ENCODE measurements at places on chromosomes 5 and 9.

DNA sequence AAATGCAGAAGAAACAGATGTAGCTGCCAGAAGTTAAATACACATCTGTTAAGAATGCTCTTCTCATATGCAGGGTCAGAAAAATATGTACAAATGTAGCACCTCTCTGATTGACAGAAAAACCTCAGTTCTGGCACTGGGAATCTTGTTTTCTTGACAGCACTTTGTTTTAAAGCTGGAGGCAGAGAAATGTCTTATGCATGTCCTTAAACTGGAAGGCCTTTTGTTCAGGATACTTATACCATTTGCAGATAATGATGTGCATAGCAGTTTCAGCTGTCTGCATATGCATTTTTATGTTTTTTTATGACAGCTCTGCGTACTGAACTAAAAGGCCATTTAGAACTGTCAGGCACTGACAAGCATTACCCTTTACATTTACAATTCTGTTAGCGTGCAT, 567.9 kb downstream of the EBF1 start:
- DNase-seq = no peak

DNA sequence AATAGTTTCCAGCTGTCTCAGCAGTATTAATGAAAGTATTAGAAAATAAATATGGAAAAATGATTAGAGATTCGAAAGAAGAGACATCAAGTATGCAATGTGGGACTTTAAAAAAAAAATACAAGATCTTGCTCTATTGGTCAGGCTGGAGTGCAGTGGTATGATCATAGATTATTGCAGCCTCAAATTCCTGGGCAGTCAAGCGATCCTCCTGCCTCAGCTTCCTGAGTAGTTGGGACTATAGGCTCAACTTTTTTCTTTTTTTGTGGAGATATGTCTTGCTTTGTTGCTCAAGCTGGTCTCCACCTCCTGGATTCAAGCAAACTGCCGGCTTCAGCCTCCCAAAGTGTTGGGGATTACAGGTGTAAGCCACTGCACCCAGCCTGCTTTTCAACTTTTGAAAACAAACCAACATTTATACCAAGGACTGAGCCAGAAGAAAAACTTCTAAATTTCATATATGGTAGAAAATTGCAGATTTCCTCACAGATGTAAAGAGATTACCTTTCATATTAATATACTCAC, 323.1 kb downstream of the ADGRV1 start:
- no peak for DNase-seq

DNA sequence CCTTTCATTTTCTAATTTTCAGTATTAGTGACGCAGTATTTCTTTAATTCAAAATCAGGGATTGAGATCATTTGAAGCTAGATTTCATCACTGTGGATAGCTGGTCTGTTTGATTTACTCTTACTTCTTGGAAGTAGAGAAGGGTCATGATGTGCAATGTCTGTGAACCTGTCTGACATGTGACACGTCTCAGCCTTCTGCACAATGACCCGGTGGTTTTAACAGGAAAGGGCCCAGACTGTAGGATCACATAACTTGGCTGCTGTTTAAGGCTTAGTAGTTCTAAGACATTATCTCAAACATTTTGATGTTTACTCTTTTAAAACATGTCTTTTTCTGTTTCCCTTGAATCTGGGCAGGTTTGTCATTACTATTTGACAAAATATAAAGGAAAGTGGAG, 823.3 kb upstream of the NUDT12 start:
- DNase-seq = no peak

- no peak for DNase-seq
Measured at GRCh38 chr5:169913479-169913878, 66.8 kb downstream of the INSYN2B start.

Measured in RPMI8226 (cell line).